ENCODE measurements at places on chromosomes 2 and 18.

DNA sequence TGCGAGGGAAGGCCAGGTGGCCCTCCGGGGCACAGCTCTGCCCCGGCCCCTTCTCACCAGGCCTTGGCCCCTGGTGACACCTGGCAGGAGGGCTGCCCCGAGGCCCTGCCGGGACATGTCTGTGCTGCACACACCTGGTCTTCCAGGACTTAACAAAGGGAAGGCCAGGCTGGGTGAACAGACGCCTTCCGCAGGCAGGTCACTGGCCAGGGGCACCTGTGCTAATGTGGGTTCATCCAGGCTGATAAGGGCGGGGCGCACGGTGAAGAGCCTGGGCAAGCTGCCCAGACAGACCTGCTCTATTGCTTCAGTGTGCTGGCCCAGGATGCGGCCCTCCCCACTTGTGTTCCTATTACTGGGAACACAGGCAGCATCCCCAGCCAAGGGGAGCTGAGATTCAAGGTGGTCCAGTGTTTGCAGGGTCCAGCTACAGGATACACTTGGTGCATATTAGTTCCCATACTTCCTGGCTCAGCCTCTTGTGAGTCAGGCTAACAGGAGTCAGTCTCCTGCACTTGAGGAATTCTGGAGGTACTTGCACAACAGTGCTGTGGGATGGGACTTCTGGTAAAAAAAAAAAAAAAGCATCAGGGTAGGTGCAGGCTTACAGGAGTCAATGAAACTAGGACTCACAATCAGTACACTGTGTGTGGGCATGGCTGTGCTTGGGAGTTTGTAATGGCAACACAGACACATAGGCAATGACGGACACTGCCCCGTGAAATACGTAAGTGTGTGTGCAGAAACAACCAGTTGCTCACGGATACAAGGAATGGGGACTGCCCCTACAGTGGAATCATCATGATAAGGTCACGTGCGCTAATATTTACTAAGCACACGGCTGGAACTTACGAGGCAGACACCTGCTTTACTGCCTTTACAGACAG, 261.4 kb downstream of the TWIST2 start:
- DNase-seq, result peak; percentile 13

DNA sequence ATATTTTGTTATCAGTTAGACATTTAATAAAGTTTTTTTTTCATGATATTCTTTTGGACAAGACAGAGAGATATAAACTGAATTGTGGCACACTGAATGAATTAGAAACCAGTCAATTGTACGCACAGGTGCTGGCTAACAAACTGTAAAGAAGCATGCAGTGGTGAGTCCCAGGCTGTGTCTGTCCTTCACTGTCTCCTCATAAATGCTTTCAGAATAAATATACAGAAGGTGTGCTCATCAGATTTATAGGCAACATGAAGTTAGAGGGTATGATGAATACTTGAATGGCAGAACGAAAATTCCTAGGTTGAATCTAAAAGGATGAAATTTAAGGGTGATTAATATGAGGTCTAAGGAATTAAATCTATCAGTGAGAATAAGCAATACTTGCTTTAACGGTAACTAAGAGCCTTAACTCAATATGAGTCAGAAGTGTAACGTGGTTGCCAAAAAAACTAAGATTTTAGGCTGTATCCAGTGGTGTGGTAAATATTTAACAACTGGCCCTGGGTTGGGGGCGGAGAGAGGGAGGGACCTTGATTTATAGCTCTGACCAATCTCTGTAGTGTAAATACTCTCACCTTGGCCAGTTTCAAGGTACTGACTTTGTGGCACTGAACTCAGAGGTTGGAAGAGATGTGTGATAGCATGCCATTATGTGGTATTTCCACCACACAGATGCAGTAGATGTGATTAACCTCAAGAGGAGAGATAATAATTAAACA, 41.9 kb upstream of the AAK1 start:
- no peak for DNase-seq

DNA sequence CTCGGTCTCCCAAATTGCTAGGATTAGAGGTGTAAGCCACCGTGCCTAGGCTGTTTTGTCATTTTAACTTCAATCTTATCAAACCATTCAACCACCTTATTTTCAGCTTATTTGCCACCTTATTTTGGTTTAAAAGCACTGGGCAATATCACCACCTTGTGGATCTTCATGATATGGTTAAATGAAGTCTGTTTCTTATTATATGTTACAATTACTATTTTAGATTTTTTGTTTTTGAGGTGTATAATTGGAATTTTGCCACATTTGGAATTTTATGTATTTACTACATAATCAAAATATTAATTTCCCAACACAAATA, 43.8 kb upstream of the SCN9A start:
- no peak for DNase-seq

GRCh38 chr18:61554946-61555361, 221.7 kb downstream of the CDH20 start:
- DNase-seq, result no peak

GRCh38 chr2:201965550-201965949, 68.1 kb upstream of the FZD7 start:
- no peak for DNase-seq

GRCh38 chr18:49725809-49726674, 87.3 kb downstream of the ACAA2 start:
- DNase-seq, result no peak

GRCh38 chr2:238434846-238435751, 8.4 kb downstream of the ASB1 start:
- no peak for DNase-seq

DNA sequence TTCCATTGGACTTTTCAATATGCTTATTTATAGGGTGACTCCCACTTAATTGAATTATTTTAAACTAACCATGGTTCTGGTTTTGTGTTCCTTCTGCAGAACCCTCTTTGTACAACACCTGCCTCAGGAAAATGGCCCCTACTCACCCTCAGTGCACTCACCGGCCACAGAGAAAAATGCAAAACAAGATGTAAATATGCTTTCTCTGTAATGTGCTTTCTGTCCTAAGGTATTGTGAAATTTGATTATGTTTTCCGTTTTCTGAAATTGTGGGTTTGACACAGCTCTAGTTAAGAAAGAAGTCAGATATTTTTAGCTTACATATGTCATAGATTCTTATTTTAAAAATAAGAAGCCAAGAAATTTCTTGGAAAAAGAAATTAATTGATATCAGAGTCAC, 357.7 kb upstream of the SMIM21 start:
- no peak for DNase-seq

GRCh38 chr2:29990129-29990528, 68.7 kb upstream of the ALK start:
- no peak for DNase-seq

DNA sequence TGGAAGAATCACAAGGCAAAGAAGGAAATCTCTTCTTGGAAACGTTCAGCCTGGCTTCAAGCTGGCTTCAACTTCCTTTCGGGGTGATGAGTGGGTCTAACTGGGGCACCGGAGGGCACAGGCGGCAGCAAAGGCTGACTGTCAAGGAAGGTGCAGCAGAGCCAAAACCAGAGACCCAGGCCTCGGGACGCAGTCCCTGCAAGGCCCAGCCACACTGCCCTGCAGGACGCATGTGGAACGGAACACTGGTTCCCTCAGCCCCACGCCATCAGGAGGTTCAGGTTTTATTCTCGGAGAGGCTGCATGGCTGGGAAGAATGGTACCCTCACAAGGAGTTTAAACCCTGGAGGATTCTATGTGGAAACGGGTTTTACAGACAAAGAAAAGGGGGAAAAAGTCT, 165.5 kb downstream of the HDAC4 start:
- no peak for DNase-seq

- no peak for DNase-seq
Observed at GRCh38 chr2:1889099-1889650, 144.9 kb upstream of the PXDN start.

- DNase-seq, result peak; percentile 45
Observed at GRCh38 chr2:207311316-207312005, 145.7 kb upstream of the KLF7 start.

GRCh38 chr2:45458909-45459563, 152.0 kb downstream of the SRBD1 start:
- no peak for DNase-seq

DNA sequence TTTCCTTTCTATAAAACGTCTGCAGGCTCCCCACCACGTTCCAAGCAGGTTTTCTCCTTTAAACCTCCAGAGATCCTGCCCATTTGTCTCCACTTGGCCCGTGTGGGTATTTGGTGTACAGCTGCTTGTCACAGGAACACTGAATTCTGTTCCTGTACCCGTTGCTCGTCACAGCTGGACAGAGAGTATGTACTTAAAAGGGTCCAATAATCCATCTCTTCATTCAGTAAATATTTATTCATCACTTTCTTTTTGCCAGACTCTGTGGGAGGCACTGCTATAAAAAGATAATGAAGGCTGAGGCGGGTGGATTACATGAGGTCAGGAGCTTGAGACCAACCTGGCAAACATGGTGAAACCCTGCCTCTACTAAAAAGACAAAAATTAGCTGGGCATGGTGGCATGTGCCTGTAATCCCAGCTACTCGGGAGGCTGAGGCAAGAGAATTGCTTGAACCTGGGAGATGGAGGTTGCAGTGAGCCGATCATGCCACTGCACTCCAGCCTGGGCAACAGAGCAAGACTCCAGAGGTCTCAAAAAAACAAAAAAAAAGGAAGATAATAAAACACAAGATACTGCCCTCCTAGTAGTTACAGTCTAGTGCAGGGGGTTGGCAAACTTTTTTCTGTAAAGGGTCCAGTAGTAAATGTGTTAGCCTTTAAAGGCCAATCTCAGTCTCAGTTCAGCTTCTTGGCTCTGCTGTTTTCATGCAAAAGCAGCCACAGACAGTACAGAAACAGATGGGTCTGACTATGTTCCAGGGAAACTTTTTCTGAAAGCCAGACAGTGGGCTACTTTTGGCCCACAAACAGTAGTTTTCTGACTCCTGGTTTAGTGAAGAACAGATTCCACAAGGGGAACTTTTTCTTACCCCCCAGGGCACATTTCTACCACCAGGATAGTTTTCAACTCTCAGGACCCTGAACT, 309.9 kb upstream of the RAB12 start:
- DNase-seq, result peak; percentile 78

- DNase-seq, result no peak
Observed at GRCh38 chr2:100535855-100536254, 26.9 kb upstream of the PDCL3 start.

GRCh38 chr2:38246105-38246504, 131.0 kb downstream of the ATL2 start:
- DNase-seq, result no peak

DNA sequence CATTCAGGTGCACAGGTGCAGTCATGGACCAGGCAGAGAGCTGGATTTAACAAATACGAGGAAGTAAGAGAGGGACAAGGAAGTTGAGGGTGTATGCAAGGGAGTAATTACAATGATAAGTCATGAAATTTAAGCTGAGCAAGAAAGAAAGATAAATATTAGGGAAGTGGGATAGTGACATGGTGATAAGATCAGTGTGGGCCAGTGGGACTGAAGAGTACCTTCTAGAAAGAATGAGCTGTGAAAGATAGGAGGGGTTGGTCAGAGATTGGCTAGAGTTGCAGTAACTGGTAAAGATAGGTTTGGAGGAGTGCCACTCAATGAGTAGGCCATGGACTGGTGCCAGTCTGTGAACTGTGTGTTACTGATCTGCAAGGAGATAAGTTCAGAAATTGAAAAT, 200.8 kb upstream of the SIX3 start:
- DNase-seq, result no peak

DNA sequence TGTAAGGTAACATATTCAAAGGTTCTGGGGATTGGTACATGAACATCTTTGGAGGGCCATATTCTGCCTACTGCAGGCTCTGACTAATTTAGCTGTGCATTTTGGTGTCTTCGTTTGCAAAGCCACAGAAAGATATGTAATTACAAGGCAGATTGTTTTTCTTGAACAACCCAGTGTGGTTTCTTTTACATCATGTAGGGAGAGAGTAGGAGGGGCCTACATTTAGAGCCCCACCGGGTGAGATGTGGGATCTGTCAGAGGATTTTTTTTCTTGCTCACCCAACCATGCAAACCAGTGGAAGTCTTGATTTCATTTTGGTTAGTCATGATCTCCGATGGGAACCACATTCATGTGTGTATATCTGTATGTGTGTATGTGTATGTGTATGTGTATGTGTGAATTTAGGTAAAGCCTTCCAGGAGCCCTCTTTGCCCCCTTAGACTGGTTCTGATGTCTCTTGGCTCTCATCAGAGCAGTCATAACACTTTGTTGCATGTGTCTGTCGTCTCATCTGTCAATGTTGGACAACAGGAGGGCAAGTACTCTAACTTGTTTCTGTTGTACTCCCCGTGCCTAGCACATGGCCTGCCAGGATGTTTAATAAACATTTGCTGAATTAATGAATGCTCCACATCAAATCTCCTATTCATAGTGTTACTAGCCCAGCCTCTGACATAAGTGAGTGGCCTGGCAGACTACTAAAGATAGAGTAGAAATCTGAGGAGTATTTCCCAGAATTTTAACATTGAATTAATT, 239.9 kb downstream of the MTX2 start:
- no peak for DNase-seq

GRCh38 chr18:58572181-58572580, 56.7 kb downstream of the ALPK2 start:
- no peak for DNase-seq

DNA sequence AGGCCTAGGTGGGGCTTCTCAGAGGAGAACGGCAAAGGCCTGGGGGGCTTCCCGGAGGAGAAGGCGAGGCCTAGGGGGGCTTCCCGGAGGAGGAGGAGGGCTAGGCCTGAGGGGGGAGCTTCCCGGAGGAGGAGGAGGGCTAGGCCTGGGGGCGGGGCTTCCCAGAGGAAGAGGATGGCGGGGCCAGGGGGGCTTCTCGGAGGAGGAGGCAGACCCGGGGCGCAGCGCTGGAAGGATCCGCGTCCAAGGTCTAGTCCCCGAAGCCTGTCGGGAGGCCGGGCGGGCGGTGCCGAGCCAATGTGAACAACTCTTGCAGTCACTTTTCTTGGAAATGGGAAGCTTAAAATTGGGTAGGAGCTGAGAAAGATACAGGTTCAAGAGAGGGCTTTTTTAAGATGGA, 30.0 kb upstream of the TUBA3D start:
- no peak for DNase-seq

DNA sequence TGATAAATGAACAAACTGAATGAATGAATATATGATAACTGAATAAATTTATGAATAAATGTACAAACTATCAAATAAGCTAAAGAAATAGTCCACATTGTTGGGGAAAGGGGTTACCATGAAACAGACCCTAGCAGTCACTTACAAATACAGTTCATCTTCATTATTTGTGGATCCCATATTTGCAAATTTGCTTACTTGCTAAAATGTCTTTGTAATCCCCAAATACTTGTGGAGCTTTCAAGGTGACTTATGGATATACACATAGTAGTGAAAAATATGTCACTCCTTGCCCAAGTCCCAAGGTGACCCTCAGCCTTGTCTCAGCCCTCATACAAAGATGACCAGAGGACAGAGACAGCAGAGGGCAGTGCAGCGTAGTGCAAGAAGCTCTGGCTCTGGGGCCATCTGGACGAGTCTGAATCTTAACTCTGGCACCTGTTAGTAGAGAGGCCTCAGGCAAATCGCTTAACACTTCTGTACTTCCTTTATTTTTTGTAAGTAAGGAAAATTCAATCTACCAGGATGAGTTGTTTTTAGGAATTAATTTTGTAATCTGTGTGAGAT, 3.1 kb downstream of the PAIP2B start:
- DNase-seq, result peak; percentile 57

GRCh38 chr2:104177179-104177578, 676.7 kb upstream of the POU3F3 start:
- DNase-seq, result peak; percentile 12

Measured in SHP77 treated with DMSO at 0.1 percent for 48 hours (cell line).